NCI-H187 (cell line): ENCODE measurements at places on chromosomes 1 and 21.

- DNase-seq = no peak
These were observed 28.4 kb downstream of the POFUT2 start for GRCh38 chr21:45259206-45259840.

GRCh38 chr21:36694593-36695282 lies 4.2 kb upstream of the SIM2 start:
- DNase-seq = no peak

GRCh38 chr1:118987468-118988185 lies 516 bp downstream of the TBX15 start:
- DNase-seq = no peak

DNA sequence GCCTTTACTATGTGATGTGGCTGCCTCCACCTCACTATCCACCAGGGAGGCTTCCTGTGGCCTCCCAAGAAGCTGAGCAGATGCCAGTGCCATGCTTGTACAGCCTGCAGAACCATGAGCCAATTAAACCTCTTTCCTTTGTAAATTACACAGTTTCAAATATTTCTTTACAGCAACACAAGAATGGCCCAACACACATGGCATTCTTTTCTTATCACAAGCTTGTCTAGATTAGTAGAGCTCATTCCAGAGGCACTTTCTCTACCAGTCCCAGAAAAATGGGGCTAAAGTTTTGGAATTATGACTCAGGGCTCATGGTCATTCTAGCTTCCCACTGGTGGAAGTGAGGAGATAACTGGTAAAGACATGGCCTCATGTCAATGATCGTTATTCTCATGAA lies 655.2 kb downstream of the LMO4 start:
- no peak for DNase-seq

GRCh38 chr1:24578846-24579245 lies 23.0 kb downstream of the NCMAP start:
- DNase-seq = no peak

GRCh38 chr1:110285316-110285715 lies 53.9 kb upstream of the RBM15 start:
- no peak for DNase-seq

- no peak for DNase-seq
These were observed 291.9 kb downstream of the DSCAM start for GRCh38 chr21:40555021-40555528.

GRCh38 chr1:197933647-197934046 lies 16.5 kb downstream of the LHX9 start:
- no peak for DNase-seq

GRCh38 chr1:74504933-74505512 lies 7.4 kb downstream of the LRRC53 start:
- DNase-seq = no peak

DNA sequence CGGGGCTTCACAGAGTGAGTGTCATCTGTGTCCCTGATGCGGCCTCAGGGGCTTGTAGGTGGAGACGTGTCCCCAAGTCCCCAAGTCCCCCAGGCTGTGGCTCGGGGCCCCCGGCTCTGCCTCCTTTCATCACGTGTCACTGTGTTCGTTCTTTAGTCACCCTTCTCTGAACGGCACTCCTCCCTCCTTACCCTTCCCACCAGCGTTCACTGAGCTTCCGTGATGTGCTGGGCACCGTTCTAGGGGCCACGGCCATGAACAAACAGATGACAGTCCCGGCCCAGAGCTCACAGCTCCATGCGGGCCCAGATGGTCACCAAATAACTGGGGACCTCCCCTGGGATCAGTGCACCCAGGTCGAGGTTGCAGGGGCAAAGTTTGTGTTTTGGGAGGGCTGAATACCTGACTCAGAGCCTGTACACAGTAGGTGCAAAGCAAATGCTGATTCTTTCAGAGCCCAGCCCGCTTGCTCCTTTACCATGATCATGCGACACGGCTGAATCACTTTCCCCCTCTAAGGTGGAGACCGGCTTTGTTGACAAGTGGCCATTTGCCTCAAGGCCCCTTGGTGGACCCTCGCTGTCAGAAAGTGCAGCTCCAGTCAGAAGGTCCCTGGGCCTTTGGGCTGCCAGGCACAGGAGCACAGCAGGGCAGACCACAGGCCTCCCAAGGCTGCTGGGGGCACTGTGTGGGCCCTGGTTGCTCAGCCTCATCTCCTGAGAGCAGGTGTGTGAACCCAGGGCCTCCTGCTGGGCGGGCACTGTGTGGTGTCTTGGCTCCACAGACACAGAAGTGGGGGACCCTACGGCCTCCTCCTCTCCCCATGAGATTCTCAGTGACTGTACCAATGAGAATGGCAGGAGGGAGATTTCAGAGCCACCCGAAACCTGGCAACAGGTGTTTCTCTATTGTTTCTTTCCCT lies 592.5 kb downstream of the PTPRU start:
- DNase-seq = no peak

GRCh38 chr1:39683591-39684312 lies 7.5 kb downstream of the HPCAL4 start:
- no peak for DNase-seq

DNA sequence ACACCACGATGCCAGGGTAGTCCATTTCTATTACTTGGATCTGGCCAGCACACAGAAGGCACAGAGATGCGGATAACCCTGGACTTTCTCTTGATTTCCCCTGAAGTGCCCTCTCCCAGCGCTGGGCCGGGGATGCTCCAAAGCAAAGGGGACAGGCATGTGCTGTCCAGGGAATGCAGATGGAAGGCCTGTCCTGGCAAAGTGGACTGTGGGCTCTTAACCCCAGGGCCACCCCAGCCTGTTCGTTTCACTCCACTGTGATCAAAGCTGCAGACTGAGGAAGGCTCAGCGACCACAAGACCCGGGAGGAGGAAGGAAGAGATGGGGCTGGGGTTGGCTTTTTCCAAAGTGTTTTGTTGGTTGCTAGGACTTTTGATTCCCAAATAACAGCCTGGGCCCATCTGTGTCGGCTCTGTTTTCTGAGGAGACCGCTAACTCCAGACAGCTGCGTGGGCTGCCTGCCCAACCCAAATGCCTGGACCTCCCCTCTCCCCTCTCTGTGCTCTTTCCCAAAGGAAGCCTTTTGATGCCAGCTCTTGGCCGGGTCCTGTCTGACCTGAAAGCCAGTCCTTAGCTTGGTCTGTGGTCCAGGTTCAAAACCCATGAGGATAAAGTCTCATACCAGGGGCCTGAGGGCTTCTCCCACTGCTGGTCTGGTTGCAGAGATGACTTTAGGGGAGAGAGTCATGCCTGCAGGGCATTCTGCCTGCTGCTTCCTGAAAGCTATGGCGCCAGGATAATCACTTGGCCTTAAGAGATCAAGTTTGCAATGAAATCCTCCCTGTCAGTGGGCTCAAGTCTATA lies 119.6 kb upstream of the CD34 start:
- no peak for DNase-seq

GRCh38 chr21:35382696-35383095 lies 333.6 kb upstream of the RUNX1 start:
- DNase-seq = no peak

GRCh38 chr1:235391874-235392273 lies 24.6 kb downstream of the TBCE start:
- DNase-seq = no peak

DNA sequence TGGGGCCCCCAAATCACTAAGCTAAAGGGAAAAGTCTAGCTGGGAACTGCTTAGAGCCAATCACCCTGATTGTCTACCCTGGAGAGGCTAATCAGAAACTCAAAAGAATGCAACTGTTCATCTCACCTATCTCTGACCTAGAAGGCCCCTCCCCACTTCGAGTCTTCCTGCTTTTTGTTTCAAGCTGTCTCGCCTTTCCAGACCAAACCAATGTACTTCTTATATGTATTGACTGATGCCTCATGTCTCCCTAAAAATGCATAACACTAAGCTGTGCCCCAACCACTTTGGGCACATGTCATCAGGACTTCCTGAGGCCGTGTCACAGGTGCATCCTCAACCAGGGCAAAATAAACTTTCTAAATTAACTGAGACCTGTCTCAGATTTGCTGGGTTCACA lies 209.5 kb downstream of the APP start:
- no peak for DNase-seq

DNA sequence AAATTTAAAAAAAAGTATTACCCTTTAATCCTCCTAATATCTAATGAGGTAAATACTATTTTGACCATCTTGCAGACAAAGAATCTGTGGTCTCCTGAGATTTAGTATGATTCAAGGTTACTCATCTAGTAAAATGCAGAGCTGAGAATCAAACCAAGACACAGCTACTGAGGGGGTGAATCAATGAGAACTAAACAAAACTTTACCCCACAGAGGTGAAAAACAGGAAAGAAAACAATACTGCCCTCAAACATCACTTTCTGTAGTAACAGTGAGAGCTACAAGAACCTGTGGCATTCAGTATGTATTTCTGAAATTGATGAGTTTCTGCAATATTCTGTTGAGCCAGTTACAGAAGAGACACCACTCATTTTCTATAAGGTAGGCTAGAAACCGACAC lies 85.1 kb downstream of the JAK1 start:
- no peak for DNase-seq

DNA sequence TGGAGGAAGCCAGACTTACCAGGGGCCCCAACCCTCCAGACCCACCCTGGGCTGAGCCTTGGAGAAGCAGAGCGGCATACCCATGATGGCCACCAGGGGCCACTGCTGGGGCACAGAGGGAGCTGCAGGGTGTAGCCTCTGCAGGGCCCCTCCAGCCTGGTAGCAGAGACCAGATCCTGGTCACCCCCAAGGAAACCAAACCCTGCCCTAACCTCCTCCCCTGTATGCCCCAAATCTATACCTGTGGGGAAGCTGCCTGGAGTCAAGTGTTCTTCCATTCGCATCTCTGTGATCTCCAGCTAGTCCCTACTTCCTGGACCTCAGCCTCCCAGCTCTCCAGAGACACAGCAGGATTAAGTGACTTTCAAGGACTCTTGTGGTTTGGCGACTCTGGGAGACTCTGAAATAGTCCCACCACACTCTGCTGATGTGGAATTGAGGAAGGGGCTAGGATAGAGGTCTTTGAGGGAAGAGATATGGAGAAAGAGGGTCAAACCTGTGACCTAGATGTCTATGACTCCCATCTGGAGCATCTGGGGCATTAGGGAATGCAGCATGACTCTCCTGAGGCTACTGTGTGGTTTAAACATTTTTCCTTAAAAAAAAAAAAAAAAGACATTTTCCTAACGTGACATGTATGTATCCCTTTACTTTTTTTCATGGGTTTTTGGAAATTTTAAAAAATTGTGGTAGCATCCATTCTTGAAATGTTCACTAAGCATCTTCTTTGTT lies 119.2 kb upstream of the IPO9 start:
- no peak for DNase-seq

- DNase-seq = no peak
These were observed 18.1 kb downstream of the ITSN1 start for GRCh38 chr21:33660406-33660805.
